Retinal pigment epithelial cell (primary cell): ENCODE measurements at places on chromosomes 2 and 18.

DNA sequence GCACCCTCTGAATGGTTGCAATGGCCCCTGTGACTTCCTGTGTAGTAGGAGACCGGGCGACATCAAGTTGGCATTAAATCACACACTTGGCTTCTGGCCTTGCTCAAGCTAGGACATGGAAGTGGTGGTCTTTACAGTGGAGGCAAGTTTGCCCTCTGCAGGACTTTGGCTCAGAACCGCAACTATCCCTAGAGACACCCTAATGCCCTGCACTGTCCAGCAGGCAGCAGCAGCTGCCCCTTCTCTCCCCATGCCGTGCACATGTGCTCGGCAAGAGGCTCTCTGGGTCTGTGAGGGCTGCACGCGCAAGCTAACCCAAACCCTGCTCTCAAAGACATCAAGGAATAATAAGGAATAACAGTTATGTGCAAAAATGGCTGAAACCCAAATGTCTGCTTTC is 106.5 kb downstream of the COL6A3 start:
- DNase-seq = no peak

DNA sequence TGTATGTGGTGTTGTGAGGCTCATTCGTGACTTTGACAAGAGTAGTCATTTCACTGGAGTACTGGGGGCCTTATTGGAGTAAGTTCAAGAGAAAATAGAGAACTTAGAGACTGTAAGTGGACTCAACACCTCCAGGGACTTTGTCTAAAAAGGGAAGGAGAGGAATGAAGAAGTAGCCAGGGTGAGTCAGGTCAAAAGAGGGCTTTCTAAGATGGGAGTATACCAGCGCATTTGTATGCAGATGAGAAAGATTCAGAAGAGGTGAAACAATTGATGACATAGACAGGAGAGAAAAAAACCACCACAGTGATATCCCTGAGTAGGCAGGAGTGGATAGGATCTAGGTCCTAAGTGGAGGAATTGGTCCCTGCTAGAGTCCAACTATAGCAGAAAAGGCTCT is 246.8 kb downstream of the IKZF2 start:
- no peak for DNase-seq

GRCh38 chr18:41024792-41025191 is 930.2 kb upstream of the PIK3C3 start:
- no peak for DNase-seq

DNA sequence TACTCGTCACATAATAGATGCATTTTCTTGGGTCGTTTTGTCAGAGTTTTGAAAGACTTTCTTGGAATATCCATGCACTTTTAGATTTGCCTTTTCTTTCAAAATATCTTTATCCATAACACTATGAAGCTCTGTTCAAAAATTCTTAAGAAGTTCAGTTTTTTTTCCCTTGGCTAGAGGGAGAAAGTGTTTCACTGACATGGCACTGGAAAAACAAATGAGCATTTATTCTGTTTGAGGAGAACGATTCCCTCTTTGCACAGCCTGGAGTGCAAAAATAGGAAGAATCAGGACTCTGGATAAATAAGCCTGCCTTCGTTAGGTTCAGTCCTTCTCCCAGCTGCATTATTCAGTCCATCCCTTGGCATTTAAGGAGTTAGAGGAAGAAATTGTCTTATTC is 91.0 kb upstream of the RPE start:
- DNase-seq = no peak

DNA sequence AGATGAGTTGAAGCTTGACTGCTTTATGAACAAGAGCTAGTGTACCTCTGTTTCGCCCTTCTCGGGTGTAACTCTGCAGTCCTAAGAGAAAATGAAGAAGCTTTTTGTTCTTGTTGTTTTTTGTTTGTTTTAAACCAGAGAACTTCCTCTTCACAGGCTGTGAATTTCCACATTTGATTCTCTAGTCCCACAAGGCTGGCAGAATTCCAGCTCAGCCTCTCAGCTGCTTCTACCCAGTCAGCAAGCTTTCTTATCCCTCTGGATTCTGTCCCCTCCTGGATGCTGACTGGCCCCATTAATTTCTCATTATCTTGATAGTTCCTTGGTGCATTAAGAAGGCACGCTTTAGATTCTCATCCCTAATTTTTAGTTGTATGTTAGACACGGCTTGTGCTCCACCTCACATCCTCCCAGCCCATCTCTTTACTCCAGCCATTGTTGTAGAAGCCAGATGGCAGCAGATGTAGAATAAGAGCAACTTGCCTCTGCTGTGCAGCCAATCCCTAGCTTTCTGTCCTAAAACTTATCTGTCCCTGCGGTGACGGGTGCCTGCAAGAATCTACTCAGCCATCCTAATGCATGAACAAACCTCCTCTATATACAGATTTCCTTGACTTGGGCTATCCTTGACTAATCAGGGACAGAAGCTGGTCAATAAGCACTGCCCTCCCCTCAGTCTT is 12.3 kb upstream of the RESP18 start:
- no peak for DNase-seq

DNA sequence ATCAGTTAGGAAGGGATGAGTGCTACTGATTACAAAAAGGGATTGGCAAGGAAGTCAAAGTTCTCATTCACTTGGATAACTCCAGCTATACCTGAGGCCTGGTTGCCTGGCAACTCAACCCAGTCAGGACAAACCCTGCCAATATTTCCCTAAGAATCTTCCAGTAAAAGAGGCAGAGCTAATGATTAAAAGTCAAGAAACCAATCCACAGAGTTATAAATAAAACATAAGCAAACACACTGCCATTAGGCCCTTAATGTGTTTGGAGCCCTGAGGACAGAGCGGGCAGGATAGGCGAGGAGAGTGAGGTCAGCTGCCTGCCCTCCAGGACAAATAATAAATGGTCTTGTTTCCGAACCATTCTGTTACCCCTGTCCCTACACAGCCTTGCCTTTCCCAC is 215.6 kb upstream of the NABP1 start:
- DNase-seq = no peak

- DNase-seq = no peak
Observed at GRCh38 chr18:59085797-59086196, 53.9 kb upstream of the SEC11C start.

GRCh38 chr2:241943961-241944575 is 74.5 kb downstream of the RTP5 start:
- no peak for DNase-seq
